Left colon (tissue), 2 donors: ENCODE measurements at places on chromosomes 5 and 9. TPM values are rescaled to one million over a fixed set of nuclear protein-coding genes. Genes with fewer than 3 reads are reported as not detected.

DNA sequence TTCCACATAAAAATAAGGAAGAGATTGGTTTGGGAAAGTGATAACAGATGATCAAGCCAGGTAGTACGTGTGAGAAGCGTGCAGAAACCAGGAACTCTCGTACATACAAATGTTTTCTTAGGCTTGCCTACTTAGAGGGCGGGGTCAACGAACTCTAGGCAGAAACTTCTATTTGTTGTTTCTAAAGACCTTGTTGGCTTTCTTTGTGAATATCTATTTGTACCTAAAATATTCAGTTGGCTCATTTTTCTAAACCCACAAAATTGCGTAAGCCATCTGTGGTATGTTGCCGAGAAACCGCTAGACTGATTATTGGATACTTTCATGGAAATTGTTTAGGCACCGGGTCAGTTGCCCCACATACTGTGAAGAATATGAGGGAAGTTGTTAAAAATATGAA is 458.5 kb downstream of the MAT2B start:
- no peak for DNase-seq

GRCh38 chr5:57592236-57592635 is 109.6 kb upstream of the ACTBL2 start:
- no peak for DNase-seq

- DNase-seq: no peak
Observed at GRCh38 chr9:25225938-25226760, 452.1 kb downstream of the TUSC1 start.

Gene PCDHB6
- 0.11 TPM for total RNA-seq

Gene PLAC8L1
- total RNA-seq: not detected
